ENCODE measurements at places on chromosomes 11 and 22.

GRCh38 chr11:78315724-78316123 lies 101.9 kb downstream of the GAB2 start:
- DNase-seq: no peak

DNA sequence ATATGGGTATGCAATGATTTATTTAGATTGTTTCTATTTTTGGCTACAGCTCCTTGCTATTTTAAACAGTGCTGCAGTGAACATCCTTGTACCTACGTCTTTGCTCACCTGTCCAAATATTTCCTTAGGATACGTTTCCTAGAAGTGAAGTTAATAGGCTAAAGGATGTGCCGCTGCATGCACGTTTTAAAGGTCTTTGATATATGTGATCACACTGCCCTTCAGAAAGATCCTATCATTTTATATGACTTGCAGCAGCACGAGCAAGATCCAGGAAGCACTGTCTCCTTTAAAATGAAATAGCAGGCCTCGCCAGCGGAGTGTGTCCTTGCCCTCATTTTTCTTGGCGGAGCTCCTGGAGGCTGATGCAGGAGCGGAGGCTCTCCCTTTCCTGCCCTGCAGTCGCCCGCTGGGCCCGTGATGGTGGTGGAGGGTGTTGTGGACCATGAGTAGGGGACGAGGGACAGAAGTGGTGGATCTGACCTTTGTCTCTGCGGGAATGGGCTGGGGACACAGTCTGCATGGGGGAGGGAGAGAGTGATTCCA lies 19.4 kb downstream of the RPS6KA4 start:
- no peak for DNase-seq

DNA sequence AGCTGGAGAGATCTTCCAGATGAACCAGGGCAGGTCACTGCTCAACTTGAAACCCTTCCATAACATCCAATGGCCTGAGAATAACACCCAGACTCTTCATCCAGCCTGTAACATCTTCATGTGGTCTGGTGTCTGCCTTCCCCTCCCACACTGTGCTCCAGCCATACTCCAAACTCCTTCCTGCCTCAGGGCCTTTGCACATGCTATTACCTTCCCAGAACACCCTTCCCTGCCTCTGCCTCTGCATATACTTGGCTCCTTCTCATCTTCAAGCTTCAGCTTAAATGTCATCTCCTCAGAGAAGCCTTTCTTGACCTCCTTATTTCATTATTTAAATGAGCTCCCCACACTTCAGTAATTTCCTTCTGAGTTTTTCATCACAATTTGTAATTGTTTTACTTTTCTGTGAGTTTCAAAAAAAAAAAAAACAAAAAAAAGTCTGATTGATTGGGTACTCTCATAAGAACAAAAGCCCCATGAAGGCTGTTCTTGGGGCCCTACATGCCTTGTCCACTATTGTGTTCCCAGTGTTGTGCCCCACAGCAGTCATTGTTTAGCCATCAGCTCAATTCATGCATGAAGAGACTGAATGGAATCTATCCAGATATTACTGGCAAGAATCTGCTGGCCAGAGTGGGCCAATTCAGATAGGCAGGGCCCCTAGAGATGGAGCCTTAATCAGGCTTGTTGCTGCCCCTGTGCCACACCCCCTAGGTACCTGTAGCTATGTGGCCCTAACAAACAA lies 22.1 kb downstream of the LMO1 start:
- DNase-seq: no peak

GRCh38 chr11:117410861-117411710 lies 83.4 kb downstream of the CEP164 start:
- no peak for DNase-seq

DNA sequence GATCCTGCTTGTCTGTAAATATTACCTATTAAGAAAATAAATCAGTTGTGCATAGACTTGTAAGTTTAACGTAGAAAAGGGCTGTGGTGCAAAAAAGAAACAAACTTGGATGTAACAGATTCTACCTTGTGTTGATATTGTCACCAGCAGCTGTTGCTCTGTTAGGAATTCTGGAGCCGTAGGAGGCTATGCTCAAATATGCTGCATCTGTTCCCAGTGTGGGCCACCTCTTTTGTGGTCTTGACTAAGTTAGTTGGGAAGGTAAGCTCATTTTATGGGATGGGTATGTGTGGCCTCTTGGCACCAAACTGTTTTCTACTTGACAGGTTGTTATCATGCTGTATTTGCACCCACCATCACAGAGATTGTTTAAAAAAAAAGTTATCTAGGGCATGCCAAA lies 29.4 kb upstream of the RAG2 start:
- DNase-seq: no peak

DNA sequence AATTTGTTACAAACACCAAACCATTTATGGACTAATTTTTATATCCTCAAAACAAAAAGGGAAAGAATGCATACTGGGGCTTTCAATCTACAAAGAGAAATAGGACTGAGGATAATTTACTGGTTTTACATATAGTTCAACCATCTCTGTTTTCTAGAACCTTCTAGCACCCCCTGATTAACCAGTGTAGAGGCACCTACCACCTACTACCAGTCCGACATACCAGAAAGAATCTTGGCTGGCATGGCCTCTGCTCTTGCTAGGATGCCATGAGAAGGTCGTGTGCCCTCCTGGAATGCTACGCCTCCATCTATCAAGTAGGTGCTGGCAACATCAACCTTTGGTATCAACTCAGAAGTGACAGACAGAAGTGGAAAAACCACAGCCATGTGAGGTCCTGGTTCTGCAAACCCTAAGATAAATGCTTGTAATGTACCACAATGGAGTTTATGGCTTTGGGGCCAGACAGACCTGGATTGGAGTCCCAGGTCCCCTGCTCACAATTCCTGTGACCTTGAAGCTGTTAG lies 28.2 kb downstream of the MYH9 start:
- DNase-seq: no peak

GRCh38 chr11:11845551-11845950 lies 3.8 kb downstream of the USP47 start:
- no peak for DNase-seq

GRCh38 chr11:40401132-40401853 lies 1058.2 kb downstream of the LRRC4C start:
- no peak for DNase-seq

DNA sequence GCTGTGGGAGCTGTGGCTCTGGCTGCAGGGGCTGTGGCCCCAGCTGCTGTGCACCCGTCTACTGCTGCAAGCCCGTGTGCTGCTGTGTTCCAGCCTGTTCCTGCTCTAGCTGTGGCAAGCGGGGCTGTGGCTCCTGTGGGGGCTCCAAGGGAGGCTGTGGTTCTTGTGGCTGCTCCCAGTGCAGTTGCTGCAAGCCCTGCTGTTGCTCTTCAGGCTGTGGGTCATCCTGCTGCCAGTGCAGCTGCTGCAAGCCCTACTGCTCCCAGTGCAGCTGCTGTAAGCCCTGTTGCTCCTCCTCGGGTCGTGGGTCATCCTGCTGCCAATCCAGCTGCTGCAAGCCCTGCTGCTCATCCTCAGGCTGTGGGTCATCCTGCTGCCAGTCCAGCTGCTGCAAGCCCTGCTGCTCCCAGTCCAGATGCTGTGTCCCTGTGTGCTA lies 514 bp downstream of the KRTAP5-9 start:
- DNase-seq: no peak

DNA sequence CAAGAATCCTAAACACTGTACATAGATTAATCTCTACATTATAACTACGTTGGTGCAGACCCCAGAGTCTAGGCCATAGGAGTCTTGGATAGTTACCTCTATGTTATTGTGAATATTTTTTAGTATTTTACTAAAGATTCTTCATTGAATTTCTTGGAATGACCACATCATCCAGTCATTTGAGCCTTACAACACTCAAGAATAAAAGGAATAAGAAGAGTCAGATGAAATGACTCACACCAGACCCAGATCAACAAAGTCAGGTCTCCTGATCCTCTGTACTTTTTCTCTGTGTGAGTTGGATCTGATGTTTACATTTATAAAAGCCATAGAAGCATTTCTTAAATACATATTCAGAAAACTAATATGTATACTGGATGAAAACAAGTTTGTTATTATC lies 179.2 kb upstream of the ARHGAP20 start:
- DNase-seq: no peak

- no peak for DNase-seq
These were observed 41.1 kb downstream of the OSBP start for GRCh38 chr11:59574467-59574866.

DNA sequence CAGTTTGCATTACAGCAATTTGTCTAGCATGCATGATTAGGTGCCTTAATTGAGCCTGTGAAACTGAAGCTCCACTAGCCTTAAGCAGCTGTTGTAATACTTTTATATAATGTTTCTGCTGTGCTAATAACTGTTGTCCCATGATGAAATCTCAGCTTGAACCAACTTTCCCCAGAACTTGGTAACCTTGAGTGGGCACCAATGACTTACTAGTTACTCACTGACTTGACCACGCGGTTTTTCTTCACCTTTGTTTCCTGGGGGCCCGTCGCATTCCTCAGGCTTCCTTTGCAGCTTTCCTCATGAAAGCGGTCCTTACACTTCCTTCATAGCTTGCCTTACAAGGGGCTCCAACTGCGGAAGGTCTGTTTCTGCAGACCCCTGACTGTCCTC lies 11.2 kb upstream of the GLYATL1 start:
- no peak for DNase-seq

DNA sequence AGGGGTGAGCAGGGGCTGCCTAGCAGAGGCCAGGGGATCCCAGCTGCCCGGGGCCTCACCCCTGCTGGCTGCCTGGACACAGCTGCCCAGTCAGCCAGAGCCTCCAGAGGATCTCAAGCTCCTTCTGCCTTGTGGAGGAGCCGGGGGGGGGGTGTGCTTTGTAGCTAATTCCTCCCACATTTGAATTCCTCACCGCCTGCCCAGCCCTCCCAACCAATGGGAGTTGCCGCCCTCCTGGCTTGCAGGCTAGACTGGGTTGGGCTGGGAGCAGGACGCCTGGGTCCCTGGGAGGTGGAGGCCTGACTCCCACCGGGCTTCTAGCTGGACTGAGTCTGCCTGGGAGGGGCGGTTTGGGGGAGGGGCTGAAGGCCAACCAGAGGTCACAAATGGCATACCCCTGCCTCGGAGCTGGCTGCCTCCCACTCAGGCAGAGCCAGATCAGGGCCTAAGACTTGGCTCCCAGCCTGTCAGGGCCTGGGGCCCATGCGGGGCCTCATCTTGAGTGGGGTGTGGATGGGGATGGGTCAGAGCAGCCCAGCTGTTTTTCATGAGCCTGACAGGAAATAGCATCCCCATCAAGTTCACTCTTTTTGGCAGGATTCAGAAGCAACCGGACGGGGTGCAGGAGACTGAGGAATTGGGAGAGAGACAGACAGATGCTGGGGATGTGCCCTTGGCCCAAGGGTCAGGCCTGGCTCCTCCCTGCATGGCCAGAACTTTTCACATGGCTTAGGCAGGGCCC lies 29.2 kb upstream of the PDE2A start:
- no peak for DNase-seq

- DNase-seq: no peak
These were observed 39.4 kb upstream of the DDI1 start for GRCh38 chr11:103997082-103997481.

- DNase-seq: no peak
These were observed 8.9 kb upstream of the LDLRAD3 start for GRCh38 chr11:35934981-35935380.

GRCh38 chr11:70883323-70883940 lies 368.9 kb downstream of the SHANK2 start:
- DNase-seq: no peak

- no peak for DNase-seq
These were observed 33.8 kb upstream of the MUC5AC start for GRCh38 chr11:1123970-1124369.

DNA sequence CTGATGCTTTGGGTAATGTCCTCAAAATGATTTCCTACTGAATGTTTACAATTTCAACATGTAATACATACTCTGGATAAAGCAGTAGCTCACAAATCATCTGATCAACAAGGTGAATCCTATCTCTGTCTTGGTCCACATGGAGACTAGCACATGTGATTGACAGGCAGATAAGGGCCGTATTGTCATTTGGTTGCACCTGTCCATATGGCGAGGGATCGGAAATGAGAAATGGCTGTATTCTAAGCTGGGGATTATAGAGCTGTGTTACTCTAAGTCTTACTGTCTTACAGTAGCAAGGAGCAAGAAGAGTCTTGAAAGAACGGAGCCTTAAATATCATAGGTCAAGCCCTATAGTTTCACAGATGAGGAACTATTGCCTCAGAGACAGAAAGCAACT lies 55.7 kb downstream of the APIP start:
- DNase-seq: no peak

- no peak for DNase-seq
These were observed 52.4 kb upstream of the CD5 start for GRCh38 chr11:61049859-61050258.

DNA sequence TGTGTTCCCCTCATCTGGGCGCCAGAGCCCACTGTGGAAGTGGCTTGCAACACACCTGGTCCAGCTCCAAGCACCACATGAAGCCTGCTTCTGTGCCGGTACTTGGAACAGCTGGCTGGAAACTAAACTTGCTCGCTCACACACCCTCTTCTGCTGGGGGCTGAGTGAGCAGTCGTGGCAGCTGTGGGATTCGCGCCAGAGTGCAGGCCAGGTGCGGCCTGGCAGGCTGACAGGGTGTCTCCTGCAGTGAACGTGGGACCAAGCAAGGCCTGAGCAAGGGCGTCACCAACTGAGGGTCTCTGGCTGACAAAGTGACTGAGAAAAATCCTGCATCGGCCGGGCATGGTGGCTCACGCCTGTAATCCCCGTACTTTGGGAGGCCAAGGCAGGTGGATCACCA lies 15.2 kb downstream of the SMC1B start:
- DNase-seq: no peak

DNA sequence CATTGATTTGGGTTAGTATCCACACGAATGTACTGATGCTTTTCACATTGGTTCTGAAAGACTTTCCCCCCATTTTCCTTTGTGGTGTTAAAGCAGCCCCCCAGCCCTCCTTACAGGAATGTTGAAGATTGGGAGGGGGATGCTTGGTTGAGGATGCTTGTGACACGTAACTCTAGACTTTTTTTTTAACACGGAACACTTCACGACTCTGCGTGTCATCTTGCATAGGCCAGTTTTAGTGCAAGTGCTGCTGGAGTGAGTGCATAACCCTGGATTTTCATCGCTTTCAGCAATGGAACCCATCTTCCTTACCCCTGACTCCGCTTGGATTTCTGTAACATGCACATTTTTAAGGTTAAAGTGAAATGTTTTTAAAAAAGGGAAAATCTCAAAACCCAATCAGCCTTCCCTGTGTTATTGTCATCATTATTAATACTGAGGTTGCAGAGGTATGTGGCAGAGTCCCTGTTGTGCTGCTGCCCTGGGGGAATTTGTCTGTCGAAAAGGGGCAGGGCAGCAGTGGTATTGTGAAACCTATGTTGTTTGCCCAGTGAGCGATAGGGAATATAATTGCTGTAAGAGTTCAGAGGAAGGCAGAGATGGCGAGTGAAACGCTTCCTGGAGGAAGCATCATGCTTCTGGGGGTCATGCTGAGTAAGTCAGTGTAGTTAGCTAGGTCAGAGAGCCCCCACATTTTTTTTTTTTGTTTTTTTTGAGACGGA lies 12.1 kb downstream of the CECR2 start:
- DNase-seq: no peak

Data from activated gamma-delta T cell treated with anti-CD3 and anti-CD28 coated beads, Interleukin-2, amount 50 U/mL, for 16 hours (primary cell).